GM04503 (cell line): ENCODE measurements at places on chromosomes 12 and 14.
A peak's percentile ranks its signal among the peaks of the same experiment; 100 is the strongest.

DNA sequence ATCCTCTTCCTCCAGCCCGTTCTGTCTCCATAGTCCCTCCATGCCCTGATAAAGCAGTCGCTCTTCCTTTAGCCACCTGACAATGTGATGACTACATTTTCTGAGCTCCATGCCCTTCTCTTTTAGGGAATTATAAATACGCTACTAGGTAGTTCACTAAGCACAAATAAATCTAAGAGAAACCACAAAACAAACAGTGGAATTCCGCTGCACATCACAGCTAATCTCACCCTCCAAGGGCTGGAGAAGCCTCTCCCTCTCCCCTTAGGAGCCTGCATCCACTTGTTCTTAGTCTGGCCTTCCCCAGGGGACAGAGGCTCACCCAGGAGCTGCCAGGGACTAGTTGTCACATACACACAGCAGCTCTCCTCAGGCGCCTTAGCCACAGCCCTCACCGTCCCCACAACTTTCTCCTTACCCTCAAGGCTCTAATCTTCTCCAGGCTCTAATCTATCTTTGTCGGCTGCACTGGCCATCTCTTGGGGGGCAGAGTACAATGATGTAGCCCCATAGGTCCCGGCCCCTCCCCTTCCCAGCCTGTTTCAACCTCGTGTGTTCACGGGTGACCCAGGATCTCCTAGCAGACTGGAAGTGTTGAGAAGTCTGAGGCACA, 55.9 kb upstream of the GPR68 start:
- DNase-seq: no peak

DNA sequence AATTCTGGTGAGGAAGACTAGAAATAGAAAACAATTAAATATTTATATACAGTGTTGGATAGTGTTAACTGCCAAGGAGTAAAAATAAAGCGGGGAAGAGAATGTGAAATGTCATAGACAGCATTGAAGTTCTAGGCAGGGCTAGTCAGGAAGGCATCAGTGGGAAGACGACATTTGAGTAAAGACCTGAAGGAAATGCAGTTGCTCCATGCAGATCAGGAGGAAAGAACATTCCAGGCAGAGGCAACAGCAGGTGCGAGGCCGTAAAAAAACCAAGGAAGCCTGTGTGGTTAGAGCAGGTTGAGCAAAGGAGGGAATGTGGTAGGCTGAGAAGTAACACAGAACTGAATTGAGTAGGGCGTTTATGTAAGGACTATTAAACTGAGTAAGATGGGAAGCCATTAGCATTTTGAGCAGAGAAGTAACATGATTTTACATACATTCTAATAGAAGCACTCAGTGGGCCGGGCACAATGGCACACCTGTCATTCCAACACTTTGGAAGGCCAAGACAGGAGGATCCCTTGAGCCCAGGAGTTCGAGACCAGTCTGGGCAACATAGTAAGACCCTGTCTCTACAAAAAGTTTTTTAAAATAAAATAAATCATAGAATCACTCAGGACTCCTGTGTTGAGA, 14.9 kb downstream of the SLC35E3 start:
- DNase-seq: no peak

- no peak for DNase-seq
Measured at GRCh38 chr14:41806366-41806975, 199.8 kb downstream of the LRFN5 start.

- DNase-seq: no peak
Measured at GRCh38 chr14:60253649-60254048, 4.6 kb downstream of the PPM1A start.

GRCh38 chr12:25249931-25250738, 594 bp downstream of the KRAS start:
- no peak for DNase-seq

DNA sequence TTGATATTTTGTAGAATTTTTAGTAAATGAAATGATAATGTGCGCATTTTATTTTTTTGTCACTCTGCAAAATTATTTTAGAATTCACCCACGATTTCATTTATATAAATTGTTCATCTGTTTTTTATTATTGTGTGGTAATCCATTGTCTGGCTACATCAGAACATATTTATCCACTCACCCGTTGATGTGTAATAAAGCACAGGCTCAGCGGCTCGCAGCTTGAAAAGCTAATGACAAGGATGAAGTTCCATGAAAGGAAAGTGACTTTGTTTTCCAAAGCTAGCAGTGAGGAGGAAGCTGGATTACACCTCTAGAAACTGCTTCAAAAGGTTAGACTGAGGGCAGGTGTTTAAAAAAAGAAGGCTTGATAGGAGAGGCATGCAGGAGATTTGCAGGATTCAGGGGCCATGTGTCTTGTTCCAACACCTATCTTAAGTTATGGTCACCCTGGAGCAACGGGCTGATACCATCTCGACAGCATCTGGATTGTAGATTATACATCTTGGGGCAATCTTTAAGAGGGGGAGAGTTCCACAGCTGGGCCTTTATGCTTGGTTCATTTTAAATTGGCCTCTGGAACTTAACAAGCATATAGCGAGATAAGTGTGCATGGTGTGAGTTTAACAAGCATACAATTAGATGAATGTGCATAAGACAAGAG, 194.1 kb downstream of the TMTC3 start:
- no peak for DNase-seq

DNA sequence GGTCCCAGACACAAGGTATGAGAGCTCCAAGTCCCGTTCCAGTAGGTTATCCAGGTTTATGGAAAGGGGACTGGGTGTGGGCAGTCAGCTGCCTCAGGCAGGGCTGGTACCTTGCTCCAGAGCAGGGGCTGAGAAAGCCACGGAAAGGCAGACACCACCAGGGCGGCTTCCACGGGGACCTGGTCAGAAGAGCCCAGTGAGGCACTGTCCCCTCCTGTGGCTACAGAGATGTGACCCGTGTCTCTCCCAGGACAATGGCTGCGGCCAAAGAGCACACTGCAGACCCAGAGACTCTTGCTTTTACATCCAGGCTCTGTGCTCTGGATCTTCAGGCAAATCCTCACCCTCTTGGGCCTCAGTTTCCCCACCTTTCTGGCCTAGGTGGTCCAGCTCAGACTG, 8.8 kb downstream of the SERPINA4 start:
- DNase-seq: no peak

DNA sequence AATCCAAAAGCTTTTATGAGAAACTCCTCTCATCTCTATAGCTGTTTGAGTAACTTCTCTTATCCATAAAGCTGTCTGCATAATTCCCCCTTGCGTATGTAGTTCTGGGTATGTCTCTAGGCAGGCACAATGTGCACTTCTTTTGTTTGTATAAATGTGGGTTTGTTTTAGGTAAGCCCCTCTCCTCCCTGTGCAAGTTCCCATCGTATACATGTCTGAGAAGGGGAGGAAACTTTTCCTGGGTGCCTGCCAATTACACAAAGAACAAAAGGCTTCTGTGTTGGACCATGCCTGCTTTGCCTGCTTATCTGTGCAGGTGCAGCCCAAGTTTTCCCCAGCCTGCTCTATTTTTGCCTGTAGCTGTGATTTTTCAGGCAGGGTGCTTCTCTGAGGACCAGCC, 96.7 kb downstream of the CCER1 start:
- no peak for DNase-seq

- no peak for DNase-seq
Measured at GRCh38 chr14:69044965-69045555, 66.0 kb upstream of the ACTN1 start.

- no peak for DNase-seq
Measured at GRCh38 chr14:88599761-88600439, 37.1 kb downstream of the ZC3H14 start.

DNA sequence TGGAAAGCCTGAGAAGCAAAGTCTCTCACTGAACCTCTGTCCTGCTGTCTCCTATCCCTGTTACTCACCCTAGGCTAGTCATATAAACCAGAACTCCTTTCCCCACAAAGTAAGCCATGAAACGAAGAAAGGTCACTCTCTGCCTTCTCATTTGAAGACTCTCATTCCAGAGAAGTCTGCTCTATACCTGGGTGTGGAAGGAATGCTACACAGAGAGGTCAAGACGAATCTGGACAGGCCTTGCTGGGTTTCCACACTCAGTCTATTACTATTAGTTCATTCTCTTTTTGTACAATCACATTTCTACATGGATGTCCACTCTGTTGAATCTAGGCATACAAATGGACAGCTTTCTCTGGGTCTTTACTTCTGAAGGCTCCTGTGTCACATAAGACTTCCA, 2.4 kb upstream of the AEBP2 start:
- no peak for DNase-seq

GRCh38 chr12:19893514-19893913, 454.2 kb downstream of the AEBP2 start:
- DNase-seq: no peak

DNA sequence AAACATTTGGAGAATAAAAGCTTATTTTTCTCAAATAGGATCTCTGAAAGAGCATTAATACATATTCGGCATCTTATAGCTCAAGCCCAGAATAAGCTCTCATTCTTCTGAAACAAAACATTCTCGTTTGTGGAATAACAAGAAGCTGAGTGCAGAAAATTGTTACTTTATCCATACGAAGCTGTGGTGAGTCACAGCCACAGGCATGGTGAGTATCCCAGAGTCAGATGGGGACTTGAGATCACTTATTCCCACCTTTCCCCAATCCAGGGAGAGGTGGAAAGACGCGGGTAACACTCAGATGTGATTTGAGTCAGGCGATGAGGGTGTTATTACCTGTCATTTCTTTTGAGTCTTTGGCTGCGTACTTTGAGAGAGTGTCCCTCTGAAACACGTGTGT, 214.6 kb upstream of the TMEM132C start:
- DNase-seq: no peak

- DNase-seq: no peak
Measured at GRCh38 chr12:2634471-2634870, 160.3 kb upstream of the FKBP4 start.

- DNase-seq: peak; percentile 86
Measured at GRCh38 chr12:116434155-116435011, 124.8 kb upstream of the MAP1LC3B2 start.
